ENCODE measurements at places on chromosomes 16 and 17. TPM values are rescaled to one million over a fixed set of nuclear protein-coding genes. Genes with fewer than 3 reads are reported as not detected.
A peak's percentile ranks its signal among the peaks of the same experiment; 100 is the strongest.

DNA sequence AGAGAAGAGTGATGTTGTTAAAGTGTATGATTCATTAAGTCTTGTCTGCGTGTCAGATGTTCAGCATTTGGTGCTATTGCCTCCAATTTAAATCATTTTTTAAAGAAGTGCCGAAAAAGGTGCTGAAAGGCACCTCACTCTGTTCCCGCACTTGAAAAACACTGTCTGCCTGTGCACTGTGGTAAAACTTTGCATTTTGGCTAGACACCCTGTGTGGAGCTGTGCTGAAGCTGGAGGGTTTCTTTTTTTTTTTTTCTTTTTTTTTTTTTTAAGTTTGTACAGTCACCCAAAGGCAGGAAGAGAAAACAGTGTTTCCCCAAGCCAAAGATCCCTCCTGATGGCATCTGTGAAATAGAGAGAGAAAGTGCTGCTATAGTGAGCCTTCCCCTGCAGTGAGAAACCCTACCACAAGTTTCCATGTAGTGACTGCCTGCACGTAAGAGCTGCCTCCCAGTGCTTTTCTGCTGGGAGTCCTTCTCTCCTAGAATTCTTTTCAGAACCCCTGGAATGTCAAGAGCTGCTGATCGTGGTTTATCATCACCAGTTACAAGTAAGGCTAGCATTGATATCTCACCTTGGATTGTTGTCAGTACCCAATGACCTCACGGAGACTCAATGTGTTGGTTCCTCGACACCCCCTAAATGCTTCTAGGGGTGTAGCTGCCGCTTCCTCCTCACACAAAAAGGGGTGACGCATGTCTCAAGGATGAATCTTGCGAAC, 116.0 kb upstream of the SOX9 start:
- no peak for DNase-seq

GRCh38 chr16:11788914-11789313, 8.1 kb downstream of the ZC3H7A start:
- no peak for DNase-seq

CPNE7 gene
- total RNA-seq, result not detected

DNA sequence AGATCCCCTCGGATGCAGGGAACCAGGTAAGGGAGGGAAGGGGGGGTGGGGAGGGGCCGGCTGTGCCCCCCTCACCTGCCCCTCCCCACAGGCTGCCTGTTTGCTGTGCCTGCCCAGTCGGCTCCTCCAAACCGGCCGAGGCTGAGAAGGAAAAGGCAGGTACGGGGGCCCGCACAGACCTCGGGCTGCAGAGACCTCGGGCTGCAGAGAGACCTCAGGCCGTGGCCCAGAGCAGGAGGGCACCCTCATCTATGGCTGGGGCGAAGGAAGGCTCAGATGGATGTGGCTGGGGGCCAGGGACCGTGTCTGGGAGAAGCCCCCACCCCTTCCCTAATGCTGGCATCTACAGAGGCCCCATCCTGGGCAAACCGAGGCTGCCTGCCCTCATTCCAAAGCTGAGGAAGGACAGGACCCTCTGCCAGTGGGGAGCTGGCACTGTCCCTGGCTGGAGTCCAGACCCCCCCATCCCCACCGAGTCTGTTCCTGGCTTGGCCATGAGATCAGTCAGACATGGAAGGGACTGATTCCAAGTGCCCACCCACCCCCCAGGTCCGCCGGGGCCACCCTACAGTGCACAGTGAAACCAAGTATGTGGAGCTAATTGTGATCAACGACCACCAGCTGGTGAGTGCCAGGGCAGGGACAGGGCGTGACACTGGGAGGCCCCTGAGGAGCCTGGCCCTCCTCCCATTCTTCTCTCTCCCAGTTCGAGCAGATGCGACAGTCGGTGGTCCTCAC, 13.7 kb downstream of the ADAM11 start:
- DNase-seq, result peak; percentile 56

DNA sequence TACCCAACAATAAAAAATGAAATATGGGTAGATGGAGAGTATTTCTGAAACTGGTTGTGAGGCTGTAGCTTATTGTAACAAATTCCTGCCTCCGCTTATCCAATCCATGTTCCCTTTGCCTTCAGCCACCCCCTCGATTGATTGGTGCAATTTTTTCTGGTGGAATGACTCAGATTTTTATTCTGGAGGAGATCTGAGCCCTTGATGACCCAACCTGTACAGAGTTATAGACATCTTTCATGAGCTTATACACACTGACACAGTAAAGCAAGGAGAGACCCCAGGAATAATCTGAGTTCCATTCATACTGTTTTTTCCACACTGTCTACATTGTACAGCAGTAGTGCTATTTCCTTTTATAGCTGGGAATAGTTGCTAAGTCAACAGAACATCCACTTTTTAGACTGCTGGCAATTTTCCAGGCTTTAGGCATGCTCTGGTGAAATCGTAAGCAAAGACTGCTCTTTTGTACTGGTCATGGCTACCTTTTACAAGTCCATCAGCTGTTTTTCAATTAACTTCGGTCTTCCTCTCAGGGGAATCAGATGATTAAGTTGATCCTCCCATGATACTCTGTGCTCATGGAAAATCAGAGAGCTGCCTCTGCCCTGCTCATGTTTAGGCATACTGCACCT, 30.1 kb downstream of the CCL4 start:
- peak; percentile 85 for DNase-seq

DNA sequence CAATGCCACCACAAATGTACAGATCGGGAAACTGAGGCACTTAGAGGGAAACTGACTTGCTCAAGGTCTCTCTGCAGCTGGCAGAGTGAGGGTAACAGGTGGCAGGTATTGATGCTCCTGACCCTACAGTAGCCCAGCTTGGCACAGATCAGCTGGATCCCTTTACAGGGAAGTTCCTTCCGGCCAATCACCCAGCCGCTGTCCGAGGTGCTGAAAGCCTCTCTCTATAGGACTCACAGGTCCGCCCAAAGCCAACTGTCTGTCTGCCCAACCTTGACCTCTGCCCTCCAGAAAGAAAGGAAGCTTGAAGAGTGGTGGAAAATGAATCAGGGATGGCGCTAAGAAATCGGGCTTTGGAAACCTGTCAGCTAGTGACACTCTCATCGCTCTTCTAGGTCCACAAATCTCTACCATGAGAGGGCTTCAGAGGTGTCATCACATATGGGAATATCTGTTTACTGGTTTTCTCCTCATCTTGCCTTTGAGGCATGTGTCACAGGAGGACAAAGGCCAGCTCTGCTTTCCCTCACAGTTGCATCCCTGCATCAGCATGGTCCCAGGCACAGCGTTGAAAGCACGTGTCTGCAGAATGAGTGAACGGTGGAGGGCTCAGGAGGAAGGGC, 246.2 kb downstream of the KATNIP start:
- DNase-seq, result peak; percentile 81

- peak; percentile 21 for DNase-seq
Measured at GRCh38 chr17:63358111-63358839, 87.8 kb downstream of the CYB561 start.

GRCh38 chr16:2210386-2211365, at the start of gene BRICD5:
Gene BRICD5, minus strand, starts transcription at chr16:2210863. Its CDS starts 30 bp downstream, at chr16:2210833.
- DNase-seq, result no peak

STX8 gene
- 75.2 TPM for total RNA-seq

DNA sequence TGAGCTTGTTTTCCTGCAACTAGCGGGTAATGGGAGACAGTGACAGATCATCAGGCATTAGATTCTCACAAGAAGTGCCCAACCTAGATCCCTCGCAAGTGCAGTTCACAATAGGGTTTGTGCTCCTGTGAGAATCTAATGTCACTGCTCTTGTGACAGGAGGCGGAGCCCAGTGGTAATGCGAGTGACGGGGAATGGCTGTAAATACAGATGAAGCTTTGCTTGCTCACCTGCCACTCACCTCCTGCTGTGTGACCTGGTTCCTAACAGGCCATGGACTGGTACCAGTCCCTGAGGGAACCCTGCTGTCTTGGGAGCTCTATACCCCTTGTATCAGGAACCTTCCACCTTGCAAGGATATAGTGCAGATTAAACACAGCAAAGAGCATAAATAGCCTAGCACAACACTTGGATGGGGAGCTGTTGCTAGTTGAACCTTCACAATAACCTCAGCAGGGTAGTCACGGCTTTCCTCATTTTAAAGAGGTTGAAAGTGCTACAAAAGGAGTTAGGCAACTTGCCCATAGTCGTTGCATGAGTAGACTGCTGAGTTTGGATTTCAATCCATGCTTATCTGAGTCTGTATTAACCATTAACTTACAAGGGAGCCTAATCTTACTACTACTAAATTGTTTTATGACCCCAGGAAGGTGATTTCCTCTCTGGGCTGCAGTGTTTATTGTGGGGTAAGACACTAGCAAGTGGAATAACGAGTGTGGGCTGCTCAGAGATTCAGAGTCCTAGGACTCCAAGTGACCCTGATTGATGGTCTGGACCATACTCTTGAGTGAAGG, 156.6 kb upstream of the ZFHX3 start:
- no peak for DNase-seq

- DNase-seq, result no peak
Measured at GRCh38 chr17:40072735-40073346, 10.1 kb downstream of the THRA start.

- DNase-seq, result no peak
Measured at GRCh38 chr16:66713076-66713475, 16.5 kb upstream of the CMTM4 start.

GRCh38 chr16:25585526-25585925, 106.2 kb upstream of the HS3ST4 start:
- no peak for DNase-seq

DNA sequence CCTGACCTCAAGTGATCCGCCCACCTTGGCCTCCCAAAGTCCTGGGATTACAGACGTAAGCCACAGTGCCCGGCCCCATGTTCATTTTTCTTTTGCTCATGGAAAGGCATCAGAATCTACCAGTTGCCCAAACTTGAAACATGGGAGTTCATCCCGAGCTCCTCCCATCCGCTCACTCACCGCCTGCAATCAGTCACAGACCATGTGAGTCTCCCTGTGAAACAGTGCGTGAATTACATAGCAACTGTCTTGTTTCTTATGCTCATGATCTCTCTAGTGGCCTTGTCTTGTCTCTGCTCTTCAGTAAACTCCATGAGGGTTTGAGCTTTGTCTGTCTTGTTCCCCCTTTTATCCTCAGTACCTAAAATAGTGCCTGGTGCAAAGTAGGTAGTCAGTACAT, 52.1 kb upstream of the TNRC6A start:
- DNase-seq, result no peak

FBXW10B gene
- 1.6 TPM for total RNA-seq

DNA sequence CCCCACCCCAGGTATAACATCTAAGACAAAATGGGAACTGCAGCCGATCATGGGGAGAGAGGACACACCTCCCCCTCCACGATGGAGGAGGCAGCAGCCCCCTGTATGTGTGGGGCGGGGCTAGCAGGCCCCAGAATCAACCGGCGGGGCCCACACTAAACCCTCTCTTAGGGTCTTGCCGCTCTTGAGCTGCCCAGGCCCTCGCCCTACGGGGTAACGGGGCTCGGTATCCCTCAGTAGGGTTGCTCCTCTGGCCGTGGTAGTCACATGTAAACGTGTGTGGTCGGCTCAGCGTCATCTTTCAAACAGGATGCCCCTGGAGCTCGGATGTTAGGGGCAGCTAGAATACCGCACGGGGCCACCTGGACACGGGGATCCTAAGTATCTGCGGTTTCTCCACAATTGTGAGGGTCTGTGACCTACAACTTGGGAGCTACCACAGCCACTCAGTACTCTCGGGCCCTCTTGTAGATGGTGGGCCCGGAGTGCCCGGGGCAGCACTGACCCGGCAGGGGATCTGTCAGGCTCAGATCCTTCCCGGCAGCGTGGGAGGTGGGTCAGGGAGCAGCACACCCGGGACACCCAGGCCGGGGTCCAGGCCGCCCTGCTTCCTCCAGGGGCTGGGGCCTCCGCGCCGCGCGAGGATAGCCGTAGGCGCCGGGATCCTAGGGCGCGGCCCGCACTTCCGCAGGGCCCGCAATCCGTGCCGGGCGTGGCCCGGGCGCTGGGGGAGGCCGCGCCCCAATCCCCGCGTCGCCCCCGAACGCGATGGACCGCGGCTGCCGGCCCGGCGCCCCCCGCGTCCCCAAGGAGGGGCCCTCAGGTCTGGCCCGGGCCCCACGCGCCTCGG, 781 bp downstream of the ARHGDIA start:
- peak; percentile 48 for DNase-seq

Data from tongue (tissue), 3 donors.